CD4-positive, alpha-beta T cell treated with Interferon gamma for 1 hour (primary cell): ENCODE measurements at places on chromosomes 3 and 15.

DNA sequence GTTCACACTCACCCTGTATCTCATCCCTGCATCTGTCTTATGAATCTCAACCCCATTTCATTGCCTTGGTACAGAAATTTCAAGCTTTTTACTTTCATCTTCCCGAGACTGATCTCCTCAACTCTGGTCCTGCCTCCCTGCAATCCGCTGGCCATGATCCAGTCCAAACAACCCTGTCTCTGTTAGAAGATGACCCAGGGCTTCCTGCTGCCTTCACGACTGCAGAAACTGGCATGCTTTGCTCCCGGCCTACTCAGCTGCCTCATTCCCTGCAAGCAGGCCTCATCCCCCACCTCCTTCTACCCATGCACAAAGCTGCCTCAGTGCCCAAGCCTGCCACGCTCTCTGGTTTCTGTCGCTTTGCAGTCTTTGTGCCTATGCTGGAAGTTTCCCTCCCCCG, 12.4 kb downstream of the HES1 start:
- no peak for DNase-seq

- no peak for DNase-seq
Measured at GRCh38 chr15:57296473-57297162, 79.7 kb upstream of the CGNL1 start.

DNA sequence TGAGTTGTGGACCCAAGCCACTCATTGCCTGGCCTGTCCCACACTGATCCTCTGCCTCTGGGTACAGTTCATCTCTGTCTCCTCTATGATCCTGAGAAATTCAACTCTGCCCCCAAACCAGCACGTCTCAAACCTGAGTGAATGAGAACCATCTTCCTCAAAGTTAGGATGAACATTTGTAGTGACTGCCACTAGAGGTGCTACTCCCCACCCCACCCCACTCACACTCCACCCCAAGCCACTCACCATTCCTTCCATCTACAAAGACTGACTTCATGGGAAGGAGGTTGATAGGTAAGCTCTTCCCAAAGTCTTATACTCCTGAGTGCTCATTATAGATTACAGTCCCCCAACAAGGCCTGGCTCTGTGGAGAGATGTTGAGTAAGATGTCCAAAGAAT, 43.8 kb downstream of the NEK10 start:
- no peak for DNase-seq

- no peak for DNase-seq
Measured at GRCh38 chr3:62622553-62623174, 249.3 kb upstream of the FEZF2 start.

GRCh38 chr3:143146486-143147274, 27.1 kb downstream of the CHST2 start:
- DNase-seq = no peak

DNA sequence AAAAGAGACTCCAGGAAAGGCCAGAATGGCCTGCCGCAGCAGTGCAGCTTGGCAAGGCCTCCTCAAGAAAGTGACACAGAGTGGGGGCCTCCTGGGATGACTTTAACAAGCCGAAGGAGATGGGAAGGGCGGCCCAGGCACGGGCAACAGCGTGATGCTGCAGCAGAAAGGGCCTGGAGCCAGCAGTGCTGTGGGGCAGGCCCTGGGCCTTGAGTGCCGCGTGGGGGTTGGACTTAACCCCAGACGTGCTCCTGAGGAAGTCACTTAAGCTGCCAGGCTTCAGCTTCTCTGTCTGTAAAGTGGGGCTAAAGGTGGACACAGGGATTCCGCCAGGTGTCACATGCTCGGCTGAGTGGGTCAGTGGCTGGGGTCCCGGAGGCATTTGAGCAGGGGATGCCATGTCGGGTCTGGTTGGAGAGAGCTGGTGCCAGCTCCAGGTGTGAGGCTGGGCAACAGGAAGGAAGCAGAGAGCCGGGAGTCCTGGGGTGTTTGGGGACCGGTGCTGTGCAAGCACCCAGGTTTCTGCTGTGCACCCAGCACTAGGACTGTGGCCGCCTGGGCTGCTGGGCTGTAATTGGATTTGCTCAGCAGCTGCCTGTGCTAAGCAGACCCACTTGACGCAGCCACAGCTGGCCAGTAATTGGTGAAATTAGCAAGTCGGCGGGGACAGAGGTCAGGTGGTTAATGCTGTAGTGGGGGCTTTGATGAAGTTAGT, 7.8 kb downstream of the DNAJB8 start:
- DNase-seq = no peak

DNA sequence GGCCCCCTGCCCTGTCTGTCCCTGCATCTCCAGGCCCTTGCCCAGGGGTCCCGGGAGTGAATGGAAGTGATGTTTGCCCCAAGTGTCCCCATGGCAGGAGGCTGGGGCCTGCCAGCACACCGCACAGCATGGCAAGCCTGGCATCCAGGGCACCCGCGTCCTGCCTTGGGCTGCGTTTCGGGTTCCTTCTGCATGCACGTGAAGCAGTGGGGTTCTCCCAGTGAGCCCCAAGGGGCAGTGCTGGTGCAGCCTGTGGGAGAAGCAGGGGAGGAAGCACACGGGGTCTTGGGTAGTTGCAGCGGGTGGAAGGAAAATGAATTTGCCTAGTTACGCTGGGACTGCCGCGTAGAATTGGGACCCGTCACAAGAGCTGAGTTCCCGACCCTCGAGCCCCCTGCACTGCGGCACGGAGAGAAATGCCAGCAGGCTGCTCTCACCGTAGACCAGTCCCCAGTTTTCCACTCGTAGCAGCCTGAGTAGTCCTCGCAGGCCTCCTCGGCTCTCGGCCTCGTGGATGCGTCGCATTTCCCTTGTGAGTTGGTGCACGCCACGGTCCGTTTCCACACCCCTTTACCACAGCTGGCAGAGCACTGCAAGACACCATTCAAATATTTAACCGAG, 259.5 kb upstream of the LYSMD4 start:
- DNase-seq = no peak

GRCh38 chr3:191393146-191393545, 62.8 kb upstream of the UTS2B start:
- DNase-seq = no peak

- no peak for DNase-seq
Measured at GRCh38 chr15:48987142-48987541, 23.4 kb upstream of the SHC4 start.

DNA sequence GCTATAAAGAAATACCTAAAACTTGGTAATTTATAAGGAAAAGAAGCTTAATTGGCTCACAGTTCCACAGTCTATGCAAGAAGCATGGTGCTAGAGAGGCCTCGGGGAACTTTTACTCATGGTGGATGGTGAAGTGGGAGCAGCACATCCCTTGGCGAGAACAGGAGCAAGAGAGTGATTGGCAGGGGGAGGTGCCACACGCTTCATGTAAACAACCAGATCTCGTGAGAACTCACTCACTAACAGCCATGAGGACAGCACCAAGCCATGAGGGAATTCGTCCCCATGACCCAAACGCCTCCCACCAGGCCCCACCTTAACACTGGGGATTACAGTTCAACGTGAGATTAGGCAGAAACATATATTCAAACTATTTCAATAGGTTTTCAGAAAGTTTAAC, 28.0 kb downstream of the GABRB3 start:
- no peak for DNase-seq

GRCh38 chr3:193165431-193166120, 75.4 kb upstream of the PLAAT1 start:
- no peak for DNase-seq

- no peak for DNase-seq
Measured at GRCh38 chr3:144229330-144229729, 257.7 kb downstream of the DIPK2A start.

DNA sequence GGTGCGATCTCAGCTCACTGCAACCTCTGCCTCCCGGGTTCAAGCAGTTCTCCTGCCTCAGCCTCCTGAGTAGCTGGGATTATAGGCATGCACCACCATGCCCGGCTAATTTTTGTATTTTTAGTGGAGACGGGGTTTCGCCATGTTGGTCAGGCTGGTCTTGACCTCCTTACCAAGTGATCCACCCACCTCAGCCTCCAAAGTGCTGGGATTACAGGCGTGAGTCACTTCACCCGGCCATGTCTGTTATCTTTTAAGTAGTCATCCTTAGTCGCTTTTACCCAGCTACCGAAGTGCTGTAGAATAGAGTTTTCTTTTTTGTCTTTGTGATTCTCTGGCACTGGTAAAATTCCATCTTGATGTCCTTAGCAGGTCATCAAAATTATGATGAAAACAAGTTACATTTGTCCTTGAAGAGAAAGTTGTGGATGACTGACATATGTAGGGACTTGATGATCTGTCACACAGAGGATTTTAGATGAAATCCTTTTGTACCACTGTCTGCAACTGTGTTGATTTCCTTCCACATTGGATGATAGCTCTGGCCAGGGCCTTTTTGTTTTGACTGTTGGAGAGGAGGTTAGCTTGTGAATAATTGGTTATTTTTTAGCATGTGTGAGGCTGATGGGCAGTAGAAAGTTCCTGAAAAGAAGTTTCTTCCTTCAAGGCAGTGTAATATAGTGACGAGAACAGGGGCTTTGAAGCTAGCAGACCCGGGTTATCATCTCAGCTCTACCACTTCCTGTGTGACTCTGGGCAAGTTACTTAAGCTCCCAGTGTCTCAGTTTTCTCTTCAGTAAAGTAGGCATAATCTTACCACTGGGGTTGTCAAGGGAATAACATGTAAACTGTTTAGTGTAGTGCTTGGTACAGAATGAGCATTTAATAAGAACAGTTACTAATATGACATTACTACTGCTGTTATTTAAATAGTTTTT, 18.8 kb downstream of the ATG7 start:
- peak; percentile 52 for DNase-seq

- DNase-seq = no peak
Measured at GRCh38 chr3:150314248-150315004, 93.7 kb upstream of the TSC22D2 start.

- no peak for DNase-seq
Measured at GRCh38 chr3:66439666-66440344, 61.0 kb downstream of the LRIG1 start.

DNA sequence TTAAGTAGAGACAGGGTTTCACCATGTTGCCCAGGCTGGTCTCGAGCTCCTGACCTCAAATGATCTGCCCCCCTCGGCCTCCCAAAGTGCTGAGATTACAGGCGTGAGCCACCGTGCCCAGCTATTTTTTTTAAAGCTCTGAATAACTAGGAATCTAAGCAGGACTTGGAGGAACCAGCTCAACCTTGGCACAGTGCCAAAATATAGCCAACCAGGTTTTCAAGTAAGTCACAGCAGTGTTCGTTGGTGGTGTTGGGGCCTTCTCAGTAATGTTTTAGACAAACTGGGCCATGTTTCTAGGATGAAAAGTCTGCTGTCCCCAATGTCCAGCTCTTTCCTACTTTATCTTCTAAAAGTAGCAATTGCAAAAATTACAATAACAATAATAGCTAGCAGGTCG, 6.4 kb upstream of the ADAM10 start:
- DNase-seq = no peak
